ENCODE measurements at places on chromosomes 7 and 10.

GRCh38 chr7:38709123-38709522 is 78.0 kb upstream of the AMPH start:
- DNase-seq: no peak

DNA sequence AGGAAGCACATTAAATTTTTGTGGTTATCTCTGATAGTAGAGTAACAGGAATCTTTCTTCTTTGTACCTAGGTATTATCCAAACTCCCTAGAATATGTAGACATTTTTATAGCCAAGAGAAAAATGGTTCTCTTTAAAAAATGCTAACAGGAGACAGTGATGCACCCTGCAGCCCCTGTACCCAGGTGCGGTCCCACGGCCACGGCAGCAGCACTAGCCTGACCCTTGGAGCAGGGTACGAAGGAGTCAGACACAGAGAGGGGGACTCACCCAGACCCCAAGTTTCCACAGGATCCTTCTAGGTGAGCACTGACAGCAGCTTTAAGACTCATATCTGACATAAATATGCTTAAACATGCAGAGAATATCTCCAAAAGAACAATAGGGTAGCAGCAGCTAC is 60.4 kb downstream of the NUDCD3 start:
- no peak for DNase-seq

- no peak for DNase-seq
Measured at GRCh38 chr10:79312601-79313187, 34.6 kb upstream of the PPIF start.

- DNase-seq: no peak
Measured at GRCh38 chr10:103238506-103239252, 7.0 kb upstream of the RPEL1 start.

DNA sequence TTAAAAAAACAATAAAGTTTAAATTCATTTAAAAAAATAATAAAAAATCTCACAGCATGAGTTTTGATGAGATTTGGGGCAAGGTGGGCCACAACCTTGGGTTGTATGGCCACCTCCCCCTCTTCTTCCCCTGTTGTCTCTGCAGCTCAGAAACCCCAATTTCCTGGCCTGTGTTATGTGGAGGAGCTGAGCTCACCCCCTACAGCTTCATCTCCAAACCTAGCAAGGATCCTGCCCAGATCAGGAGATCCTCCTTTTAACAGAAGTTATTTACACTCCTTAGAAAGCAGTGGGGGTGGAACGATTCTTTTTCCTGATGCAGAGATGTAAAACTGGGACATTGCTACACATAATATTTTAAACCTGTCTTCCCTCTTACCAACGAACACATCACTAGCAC is 6.9 kb upstream of the SH2D4B start:
- DNase-seq: no peak

DNA sequence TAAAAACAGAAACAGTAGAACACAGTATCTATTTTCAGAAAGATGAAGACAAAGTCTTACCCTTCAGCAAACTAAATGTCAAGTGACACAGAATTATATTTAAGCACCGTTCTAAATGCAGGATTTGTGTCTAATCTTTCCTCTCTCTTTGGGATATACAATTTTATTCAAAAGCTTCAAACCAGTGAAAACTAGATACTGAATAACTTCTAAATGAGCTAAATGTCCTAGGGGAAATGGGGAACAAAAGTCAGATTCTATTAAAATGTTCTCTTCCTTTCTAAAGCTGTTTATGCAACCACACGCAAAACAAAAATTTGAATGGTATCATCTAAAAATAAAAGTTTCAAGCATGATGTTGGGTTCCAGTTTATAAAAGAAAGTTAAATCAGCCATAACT is 136.4 kb upstream of the AOAH start:
- no peak for DNase-seq

DNA sequence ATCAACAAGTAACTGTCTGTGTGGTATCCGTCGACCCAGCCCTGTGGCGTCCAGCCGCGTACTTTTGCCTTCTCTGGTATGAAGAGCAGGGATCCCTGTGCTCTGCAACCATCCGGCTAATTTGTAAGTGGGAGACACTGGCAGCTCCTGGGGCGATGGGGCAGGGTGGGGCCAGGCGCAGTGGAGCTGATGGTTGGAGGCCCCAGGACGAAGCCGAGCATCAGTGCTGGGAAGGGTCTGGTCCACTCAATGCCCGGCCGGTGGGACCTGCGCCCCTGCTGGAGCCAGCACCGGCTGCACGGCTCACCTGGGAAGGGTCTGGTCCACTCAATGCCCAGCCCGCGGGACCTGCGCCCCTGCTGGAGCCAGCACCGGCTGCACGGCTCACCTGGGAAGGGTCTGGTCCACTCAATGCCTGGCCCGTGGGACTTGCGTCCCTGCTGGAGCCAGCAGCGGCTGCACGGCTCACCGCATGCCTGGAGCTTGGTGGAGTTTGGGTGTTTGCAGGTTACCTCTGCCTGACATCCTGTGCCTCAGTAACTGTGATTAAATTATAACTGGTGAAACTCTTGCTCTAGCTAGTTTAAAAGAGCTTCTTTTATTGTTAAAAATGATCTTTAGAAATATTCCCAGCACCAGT is 96.1 kb downstream of the NKX6-2 start:
- no peak for DNase-seq

- DNase-seq: no peak
Measured at GRCh38 chr7:152000191-152000590, 25.3 kb upstream of the GALNT11 start.

- no peak for DNase-seq
Measured at GRCh38 chr7:151472644-151473380, 32.9 kb upstream of the CRYGN start.

DNA sequence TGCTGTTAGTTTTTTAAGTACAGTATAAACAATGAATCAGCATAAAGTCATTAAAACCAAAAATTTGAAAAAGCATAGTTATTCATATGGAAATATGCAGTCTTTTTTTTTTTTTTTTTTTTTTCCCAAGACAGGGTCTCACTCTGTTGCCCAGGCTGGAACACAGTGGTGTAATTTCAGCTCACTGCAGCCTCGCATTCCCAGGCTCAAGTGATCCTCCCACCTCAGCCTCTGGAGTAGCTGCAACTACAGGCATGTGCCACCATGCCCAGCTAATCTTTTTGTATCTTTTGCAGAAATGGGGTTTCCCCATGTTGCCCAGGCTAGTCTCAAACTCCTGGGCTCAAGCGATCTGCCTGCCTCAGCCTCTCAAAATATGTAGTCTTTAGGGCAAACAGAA is 182.0 kb downstream of the SEMA3E start:
- no peak for DNase-seq

GRCh38 chr7:36567699-36568451 is 156.4 kb downstream of the AOAH start:
- no peak for DNase-seq

DNA sequence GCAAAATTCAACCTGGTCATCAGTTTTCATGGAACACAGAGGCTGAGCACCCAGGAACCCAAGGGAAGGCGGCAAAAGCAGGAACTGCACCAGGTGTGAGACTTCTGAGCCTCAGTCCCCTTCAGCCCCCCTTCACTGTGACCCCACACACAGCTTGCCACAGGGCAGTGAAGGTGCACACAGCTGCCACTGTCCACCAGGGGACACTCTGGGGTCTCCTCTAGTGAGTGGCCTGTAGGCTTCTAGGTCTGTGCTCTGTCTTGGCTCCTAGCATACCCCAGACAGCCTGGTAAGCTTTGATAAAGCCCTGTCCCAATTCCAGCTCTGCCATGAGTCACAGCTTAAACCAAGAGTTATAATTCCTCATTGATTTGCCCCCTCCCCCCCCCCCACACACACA is 12.1 kb downstream of the KCNH2 start:
- no peak for DNase-seq

DNA sequence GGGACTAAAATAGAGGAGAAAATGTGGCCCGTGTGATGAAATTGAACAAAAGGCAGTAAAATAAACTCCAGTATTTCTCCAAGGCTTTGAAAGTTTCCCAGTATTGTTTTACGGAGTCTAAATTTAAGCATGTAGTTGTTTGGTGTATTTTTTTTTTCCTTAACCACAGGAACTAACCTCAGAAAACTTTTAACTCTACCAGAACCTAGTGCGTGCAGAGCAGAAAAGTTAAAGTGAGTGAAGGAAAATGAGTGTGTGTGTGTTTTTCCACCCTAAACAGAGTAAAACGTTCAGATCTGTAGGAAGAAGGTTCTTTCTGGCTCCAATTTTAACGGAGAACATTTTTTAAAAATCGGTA is 812 bp downstream of the PROSER2 start:
- no peak for DNase-seq
